ENCODE measurements at places on chromosomes 3 and 15.

- DNase-seq = peak; percentile 24
These were observed 71.9 kb upstream of the SLC6A11 start for GRCh38 chr3:10744098-10744465.

- DNase-seq = no peak
These were observed 6.8 kb upstream of the ADAMTS17 start for GRCh38 chr15:100348578-100348977.

GRCh38 chr3:17360991-17361390, 381.4 kb downstream of the TBC1D5 start:
- DNase-seq = no peak

DNA sequence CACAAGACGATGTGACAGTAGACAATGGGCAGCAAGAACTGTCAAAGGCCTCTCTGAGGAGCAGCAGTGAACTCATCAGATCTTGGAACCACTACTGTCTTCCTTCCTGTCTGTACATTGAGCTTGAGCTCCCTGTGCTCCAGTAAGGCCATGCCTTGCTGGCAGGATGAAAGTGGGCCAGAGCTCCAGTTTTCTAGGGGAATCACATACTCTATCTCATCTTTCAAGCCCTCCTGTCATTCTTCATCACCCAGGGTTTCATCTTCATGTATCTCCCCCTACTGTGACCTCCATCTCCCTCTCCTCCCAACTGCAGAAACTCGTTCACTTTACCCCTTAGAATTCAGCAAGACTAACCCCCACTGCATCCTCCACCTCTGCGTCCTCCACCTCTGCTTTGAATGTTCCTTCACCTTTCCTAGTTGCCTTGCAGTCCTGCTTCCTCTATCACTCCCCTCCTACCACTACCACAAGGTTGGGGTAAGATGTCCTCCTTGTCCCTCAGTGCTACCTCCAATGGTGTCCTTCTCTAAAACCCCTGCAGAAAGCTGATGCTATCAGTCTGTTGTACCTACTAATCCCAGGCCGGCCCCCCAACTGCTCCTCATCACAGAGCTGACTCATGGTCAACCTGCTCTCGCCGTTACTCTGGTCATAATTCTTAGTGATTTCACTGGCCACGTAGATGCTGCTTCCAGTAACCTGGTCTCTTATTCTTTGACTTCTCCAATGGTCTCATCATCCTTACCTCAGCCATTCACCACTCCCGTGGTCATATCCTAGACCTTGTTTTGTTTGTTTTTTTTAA, 22.3 kb downstream of the NKIRAS1 start:
- no peak for DNase-seq

GRCh38 chr15:51093839-51094605, 684 bp downstream of the TNFAIP8L3 start:
- DNase-seq = no peak

- DNase-seq = no peak
These were observed 150.7 kb downstream of the FNDC3B start for GRCh38 chr3:172189987-172190603.

DNA sequence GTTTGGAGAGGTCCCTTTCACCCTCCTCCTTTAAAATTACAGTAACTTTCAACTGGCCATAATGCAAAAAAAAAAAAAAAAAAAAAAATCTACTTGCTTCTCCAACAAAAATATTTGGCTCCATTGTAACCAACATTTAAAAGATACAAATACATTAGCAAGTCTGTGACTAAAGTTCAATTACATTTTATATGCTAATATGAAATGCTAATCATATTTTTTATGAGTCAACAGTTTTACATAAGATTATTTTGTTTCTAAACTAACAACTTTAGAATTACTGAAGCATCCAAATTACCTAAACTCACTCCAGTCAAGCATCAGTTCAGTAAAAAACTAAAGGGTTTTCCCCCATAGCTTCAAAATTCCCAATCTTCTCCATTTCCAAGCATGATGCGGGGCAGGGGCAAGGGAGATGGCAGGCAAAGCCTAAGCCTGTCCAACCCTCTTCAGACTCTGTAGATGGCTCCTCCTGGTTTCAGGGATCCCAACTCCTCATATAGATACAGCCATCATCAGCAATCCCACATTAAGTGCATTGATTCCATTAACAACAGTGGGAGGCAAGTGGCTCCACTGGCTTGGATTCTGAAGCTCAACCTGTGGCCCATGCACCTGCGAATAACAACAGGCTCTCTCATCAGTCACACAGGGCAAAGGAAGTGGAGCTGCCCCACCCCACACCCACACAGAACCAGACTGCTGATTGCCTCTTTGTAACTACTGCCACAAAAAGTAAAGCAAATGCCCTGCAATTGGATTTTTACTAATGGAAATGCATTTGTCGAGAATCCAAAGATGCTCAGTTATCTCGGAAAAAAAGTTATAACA, 15.0 kb downstream of the SFMBT1 start:
- no peak for DNase-seq

DNA sequence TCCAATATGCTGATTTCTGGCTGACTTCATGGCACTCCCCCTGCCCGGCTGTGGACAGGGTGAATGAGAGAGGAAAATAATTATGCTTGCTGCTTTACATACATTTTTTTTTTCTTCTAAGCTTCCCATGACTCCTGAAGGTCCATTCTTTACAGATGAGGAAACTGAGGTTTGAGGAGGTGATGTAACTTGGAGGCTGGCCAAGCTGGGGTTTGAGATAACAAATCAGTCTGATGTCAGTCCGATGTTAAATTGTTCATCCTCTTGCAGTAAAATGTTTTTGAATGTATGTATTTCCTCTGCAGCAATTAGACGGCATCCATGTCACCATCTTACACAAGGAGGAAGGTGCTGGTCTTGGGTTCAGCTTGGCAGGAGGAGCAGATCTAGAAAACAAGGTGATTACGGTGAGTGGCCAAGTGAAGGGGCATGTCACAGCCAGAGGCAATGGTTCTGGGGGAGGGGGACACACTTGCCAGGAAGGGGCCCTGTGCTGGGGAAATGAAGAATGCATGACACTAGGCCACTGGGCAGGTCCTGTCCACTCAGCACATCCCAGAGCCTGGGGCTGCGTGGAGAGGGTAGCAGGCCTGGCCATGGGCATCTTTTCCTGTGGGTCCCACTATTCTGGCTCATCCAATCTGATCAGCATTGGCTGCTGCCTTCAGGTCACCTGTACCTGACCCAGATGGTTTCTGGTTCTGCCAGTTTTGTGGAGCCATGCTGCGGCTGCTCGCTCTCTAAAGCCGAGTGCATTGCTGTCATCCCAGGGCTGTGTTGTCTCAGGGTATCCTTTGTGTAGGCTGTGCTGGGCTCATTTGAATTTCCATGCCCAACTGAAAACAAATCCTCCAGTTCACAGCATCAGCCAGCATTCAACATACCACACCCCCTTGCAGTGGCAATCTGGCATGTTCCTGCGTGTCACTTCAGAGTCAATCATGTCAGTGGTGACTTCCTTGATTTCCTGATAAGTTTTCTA, 20.4 kb downstream of the STARD5 start:
- no peak for DNase-seq

GRCh38 chr3:197527569-197527968, 28.2 kb downstream of the BDH1 start:
- no peak for DNase-seq

DNA sequence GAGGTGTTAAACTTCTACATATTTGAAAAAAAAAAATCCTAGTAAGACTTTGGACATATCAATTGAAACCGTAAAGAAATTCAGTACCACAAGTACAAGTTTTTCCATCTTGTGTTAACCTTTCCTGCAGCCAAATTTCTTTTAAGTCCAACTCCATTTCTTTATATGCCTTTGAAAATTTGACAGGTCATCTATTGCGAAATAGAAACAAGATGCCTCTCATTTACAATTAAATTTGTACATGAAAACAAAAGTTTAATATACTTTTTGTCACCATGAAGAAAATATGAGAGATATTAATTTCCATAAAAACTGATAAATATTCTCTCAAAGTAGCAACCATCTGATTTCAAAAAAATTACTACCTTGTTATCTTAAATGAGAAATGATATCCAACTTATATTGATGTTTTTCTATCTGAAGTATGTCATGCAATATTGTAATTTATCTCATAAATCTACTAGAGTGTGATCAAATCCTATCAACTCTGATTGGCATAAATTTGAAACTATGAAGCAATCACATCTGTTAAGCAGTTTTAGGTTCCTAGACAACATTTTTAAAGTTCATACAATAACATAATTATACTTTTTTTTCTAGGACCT, 68.2 kb downstream of the TBC1D5 start:
- DNase-seq = no peak

DNA sequence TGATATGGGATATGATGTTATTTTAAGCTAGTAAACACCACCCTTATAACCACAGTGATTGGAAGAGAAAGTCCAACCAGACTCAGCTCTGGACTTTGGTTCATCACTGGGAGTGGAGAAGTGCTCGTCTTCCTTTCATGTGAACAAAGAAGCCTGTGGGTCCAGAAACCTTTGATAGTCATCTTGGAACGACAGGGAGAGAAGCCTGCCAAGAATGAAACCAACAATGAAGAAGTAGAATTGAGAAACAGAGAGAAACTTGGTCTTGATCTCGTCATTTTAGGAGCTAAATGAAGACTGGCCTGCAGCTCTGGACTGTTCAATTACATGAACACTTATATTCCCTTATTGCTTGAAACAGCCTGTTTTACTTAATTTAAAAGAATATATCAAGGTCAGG, 13.1 kb upstream of the SLC35G2 start:
- no peak for DNase-seq

DNA sequence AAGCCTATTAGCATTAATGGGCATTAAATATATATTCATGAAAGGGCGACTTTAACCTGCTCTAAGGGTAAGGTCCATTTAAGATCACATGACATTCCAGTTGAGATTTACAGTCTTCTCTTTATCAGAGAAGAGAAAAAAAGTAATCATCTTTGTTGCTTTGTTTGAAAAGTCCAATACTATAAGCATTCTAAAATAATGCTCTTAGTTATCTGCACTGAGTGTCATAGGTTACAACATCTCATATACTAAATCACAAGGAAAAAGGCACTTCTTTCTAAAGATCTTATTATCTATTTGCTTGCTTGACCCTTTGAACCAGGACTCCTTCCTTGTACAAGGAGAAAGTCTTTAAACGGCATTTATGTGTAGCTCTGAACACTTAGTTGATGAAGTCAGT, 1.4 kb downstream of the TMEM207 start:
- no peak for DNase-seq

GRCh38 chr3:138449490-138449889, 15.1 kb downstream of the ESYT3 start:
- DNase-seq = no peak

DNA sequence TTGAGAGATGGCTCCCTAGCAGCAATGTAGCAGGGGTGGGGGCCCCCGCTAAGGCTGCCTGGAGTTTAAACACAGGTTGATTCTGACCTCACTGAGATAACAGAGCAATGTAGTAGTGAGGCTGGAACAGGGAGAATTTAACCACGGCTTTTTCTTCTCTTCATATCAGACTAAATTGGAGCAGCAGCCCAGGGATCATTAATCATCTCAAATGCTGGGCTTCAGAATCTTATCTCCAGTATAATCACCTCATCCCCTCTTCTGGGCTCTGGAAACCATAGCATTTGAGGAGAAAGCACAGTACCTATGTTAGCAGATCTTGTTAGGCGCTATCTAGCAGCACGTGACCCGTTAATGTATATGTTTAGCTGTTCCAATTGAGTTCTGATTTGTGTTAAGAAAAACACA, 25.4 kb upstream of the DET1 start:
- DNase-seq = peak; percentile 49

DNA sequence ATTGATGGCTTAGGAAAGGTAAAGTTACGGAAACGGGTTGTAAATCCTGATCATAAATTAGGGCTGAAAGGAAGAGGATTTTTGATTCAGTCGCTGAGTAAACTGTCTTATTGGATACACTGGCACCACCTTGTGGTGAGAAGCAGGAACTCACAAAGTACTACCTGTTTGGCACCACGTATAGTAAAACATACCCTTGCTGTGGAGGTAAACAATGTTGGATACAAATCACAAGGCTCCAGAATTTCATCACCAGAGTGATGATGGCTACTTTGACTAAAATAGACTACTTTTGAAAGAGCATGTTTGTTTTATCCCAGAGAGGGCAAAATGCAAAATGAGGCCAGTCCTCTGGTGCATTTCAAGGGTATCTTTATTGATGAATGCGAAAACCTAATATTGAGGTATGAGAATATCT, 216.9 kb downstream of the IGSF11 start:
- peak; percentile 63 for DNase-seq

DNA sequence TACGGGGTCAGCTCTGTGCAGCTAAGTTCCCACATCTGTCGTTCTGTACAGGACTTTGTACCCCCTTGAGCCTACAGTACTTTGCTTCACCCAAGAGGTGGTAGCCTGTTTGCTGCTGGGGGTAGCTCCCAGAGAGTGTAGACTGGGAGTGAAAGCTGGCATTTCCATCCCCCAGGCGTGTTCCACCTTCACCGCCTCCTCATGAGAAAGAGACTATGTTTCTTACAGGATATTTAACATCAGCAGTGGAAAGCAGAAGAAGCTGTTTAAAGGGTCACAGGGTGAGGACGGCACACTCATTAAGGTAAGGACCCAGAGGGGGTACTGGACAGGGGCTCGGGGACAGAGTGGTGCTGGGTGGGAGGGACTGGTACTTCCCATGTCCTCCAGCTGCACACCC, 10.1 kb upstream of the JMJD7 start:
- DNase-seq = no peak
